AG09319 (cell line): ENCODE measurements at places on chromosomes 4 and X.

DNA sequence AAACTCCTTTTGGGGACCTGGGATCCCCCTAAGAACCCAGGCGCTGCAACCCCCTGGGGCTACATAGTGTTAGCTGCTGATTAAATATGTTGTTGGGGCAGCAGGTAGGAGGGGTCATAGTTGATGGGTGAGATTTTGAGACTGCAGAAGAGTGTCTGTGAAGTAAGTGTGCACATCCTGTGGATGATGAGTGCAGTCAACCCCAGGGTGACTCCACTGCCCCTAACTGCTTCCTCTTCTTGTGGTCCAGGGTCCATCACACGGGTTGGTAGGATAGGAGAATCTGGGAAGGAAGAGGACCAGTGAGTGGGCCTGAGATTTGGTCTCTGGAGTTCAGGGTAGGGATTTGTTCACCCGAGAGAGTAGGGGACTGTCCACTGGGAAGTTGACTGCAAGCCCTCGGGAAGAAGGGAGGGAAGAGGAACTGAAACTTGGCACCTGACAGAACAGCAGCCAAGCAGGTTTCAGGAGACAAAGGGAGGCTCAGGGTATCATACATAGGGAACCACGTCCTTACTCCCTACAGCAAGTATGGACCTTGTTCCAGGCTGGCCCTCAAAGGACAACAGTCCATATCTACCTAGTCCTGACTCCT, 8.5 kb downstream of the DLG3 start:
- DNase-seq = no peak

DNA sequence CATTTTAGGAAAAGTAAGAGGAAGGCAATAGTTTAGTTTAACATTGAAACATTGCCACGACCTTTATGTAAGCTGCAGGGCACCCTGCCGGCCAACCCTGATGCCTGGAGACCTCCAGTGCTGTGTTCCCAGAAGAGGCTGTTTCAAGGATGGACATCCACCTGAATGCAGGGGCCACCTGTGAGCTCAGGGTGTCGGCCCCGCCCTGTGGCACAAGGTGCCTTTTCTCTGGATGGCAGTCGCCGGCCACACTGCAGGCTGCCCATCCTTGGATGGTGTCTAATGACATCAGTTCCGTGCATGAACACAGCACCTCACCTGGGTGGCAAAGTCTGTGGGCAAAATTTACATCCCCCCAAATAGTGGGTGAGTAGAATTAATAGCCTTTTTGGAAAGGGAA, 180.0 kb downstream of the AFAP1 start:
- DNase-seq = no peak

- DNase-seq = no peak
Measured at GRCh38 chrX:13695601-13696115, 6.7 kb downstream of the RAB9A start.

DNA sequence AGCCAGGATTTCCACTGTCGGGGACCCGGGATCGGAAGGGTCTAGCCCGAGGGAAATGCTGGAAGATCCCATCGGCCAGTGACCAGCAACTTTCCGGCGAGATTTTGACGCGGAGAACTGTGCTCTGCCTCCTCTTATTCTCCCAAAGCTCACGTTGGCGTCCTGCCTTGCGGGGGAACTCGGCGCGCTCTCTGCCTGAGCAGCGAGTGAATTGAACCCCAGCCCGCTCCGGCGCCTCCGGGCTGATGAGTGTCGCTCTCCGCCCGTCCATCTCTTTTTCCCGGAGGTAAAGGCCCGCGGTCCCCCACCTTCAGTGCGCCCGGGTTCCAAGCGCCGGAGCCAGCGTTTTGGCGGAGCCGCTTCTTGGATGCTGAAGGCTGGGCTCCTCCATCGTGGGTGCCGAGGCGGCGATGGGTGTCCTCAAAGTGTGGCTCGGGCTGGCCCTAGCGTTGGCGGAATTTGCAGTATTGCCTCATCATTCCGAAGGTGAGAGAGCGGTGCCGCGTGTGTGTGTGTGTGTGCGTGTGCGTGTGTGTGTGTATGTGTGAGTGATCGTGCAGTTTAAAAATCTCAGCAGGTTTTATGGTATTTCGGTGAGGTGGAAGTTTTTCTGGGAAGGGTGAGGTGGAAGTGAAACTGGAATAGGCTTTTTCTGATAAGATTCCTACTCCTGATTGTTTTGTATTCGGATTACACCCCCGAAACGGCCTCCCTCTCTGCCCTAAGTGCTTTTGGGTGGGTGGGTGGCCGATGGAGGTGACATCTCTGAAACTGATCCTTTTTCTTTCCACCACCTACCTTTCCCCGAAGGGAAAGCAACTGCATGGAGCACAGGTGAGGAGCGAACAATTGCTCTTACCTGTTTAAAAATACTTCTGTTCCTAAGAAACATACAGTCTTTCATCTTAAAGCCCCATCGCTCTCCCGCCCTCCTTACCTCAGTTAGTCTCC, 752 bp downstream of the FRAS1 start:
- DNase-seq = no peak

GRCh38 chr4:56302760-56303159, 84.5 kb downstream of the AASDH start:
- no peak for DNase-seq

GRCh38 chr4:52862639-52863161, 583 bp downstream of the RASL11B start:
- DNase-seq = no peak

- DNase-seq = no peak
Measured at GRCh38 chr4:147927377-147928137, 195.7 kb downstream of the ARHGAP10 start.

- DNase-seq = no peak
Measured at GRCh38 chr4:177369372-177369771, 59.7 kb downstream of the NEIL3 start.

DNA sequence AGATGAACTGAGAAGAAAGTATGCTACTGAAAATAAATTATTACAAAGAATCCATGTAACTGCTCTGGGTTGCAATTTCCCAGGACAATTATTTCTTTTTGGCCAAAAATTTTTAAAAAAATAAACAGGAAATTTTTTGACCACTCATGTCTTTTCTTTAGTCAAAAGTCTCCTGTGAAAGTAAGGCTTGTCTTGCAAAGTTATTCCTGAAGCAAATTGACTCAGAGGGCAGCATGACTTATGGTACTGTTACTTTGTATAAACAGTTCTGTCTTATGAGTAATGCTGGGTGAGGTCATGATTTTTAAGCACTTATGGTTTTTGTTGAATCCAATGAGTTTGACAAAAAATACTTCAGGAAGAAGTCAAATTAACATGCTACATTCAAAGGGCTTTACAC, 292.8 kb upstream of the ARSJ start:
- peak; percentile 91 for DNase-seq
